ENCODE measurements at places on chromosomes 2 and 18. TPM values are rescaled to one million over a fixed set of nuclear protein-coding genes. Genes with fewer than 3 reads are reported as not detected.

The SIX2 gene
- 0.55 TPM for total RNA-seq

The POTEJ gene
- not detected for total RNA-seq

The KIAA2012 gene
- total RNA-seq: not detected

GRCh38 chr2:179331061-179331460 is 66.4 kb upstream of the SESTD1 start:
- H3K4me1 ChIP-seq: no peaks in the 10 kb centered on the region
- H3K4me3 ChIP-seq: no peak overlapping the region
- no peaks in the 10 kb centered on the region for H3K36me3 ChIP-seq
- no peak overlapping the region for H3K27ac ChIP-seq

DNA sequence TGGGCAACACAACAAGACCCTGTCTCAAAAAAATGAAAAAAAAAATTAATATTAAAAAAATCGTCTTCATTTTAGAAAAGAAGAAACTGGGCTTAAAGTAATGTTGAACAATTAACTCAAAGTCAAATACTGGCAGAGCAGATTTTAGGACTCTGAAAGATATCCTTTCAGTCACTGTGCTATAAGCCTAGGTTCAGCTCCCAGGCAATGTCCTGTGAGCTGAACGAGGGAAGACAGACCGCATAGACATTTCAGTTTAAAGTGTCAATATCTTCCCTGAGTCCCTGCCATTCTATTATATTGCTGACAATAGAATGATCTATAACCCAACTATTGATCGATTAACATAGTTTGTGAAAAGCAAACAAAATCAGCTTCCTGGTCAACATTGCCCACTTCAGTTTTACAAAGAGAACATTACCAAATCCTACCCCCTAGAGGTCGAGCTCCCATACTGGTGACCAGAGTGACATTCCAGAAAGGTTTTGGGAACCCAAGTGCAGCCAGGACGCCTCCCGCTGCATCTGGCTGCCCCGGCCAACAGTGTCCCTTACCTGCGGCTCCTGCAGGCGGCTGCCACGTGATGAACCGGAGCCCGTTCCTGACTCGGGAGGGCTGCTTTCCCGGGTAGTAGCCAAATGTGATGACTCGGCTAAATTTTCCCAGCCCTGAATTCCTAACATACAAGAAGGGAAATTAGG is 639 bp downstream of the MRO start:
- H3K27ac ChIP-seq: peak overlapping the region; percentile 41
- no peaks in the 10 kb centered on the region for H3K27me3 ChIP-seq
- peaks cover 14% of the 10 kb centered on the region for H3K4me1 ChIP-seq
- DNase-seq: peak; percentile 19
- H3K36me3 ChIP-seq: no peaks in the 10 kb centered on the region
